GM10248 (cell line): ENCODE measurements at places on chromosomes 2 and 18.

- peak; percentile 47 for DNase-seq
Measured at GRCh38 chr2:177147093-177147694, 65.4 kb upstream of the HNRNPA3 start.

GRCh38 chr2:239790721-239791120 is 234.4 kb downstream of the NDUFA10 start:
- DNase-seq = no peak

DNA sequence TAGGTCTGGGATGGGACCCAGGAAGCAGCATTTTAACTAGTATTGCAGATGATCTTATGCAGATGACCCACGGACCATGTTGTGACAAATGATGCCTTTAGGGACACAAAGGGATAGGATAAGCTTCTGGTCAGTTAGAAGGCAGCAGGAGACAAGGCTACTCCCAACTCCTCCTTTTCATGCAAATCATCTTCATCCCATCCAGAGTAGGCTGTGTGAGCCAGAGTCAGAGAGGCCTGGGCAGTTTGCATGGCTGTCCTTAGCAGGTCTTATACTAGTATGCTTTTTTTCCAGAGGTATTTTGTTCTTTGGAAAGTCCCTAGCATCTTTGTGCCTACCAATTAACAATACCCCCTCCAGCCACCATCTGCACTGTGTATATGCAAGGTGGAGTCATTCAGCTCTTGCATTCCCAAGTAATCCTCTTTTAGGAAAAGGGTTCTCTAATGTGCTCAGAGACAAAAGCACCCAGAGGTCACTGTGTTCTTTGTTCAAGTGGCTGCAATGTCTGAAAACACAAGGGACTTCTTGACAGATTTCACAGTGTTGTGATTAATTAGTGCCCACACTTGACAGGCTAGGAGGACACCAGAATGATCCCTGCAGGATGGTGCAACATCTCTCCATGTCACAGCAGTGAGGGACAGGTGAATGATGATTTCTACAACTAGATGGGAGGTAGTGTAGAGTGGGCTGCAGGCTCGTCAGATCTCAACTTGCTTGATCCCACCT is 225.8 kb downstream of the NCKAP5 start:
- no peak for DNase-seq

GRCh38 chr2:135786823-135787222 is 45.2 kb downstream of the UBXN4 start:
- no peak for DNase-seq

DNA sequence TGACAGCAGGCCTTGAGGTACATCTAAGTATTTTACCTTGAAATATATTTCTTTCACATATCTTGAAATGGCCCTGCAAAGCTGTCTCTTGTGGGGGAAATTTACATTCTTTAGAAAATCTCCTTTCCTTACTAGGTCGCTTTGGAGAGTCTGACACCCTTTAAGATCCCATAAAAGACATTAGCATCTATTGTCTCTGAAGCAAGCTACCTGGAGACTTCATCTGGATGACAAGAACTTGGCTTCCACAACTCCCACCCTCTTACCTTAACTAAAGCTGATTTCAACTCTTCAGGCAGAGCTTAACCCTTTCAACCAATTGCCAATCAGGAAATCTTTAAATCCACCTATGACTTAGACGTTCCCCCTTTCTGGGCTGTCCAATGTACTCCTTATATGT is 219.3 kb downstream of the PIEZO2 start:
- DNase-seq = no peak

- DNase-seq = no peak
Measured at GRCh38 chr2:11004199-11004598, 92.5 kb downstream of the KCNF1 start.

- no peak for DNase-seq
Measured at GRCh38 chr2:10650761-10651160, 39.0 kb downstream of the NOL10 start.

DNA sequence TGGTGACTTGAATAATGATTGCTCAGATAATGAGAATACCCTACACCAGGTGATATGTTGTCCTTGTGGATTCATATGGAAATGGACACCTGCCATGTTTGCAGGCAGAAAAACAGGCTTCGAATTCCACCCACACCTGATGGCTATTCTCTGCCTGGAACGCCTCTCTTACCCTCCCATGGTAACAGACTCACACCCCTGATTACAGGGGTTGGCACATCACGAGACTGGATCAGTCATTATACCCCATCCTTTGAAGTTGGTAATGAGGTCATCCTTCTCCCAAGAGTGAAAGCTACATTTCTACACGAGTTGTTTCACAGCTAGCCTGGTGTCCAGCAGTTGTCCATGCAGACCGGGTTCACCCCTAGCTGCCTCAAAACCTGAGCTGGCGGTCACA is 71.4 kb upstream of the MBOAT2 start:
- no peak for DNase-seq

GRCh38 chr2:197516393-197516761 is 511 bp downstream of the MOB4 start:
- DNase-seq = peak; percentile 26

- no peak for DNase-seq
Measured at GRCh38 chr2:20099780-20100179, 48.4 kb upstream of the LAPTM4A start.

DNA sequence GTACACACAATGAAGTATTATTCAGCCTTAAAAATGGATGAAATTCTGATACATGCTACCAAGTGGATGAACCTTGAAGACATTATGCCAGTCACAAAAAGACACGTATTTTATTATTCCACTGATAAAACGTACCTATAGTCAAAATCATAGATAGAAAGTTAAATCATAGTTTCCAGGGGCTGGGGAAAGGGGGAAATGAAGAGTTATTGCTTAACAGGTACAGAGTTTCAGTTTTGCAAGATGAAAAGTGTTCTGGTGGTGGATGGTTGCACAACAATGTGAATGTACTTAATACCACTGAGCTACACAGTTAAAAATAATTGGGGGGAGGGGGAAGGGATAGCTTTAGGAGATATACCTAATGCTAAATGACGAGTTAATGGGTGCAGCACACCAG is 279.0 kb upstream of the STON1 start:
- DNase-seq = no peak

DNA sequence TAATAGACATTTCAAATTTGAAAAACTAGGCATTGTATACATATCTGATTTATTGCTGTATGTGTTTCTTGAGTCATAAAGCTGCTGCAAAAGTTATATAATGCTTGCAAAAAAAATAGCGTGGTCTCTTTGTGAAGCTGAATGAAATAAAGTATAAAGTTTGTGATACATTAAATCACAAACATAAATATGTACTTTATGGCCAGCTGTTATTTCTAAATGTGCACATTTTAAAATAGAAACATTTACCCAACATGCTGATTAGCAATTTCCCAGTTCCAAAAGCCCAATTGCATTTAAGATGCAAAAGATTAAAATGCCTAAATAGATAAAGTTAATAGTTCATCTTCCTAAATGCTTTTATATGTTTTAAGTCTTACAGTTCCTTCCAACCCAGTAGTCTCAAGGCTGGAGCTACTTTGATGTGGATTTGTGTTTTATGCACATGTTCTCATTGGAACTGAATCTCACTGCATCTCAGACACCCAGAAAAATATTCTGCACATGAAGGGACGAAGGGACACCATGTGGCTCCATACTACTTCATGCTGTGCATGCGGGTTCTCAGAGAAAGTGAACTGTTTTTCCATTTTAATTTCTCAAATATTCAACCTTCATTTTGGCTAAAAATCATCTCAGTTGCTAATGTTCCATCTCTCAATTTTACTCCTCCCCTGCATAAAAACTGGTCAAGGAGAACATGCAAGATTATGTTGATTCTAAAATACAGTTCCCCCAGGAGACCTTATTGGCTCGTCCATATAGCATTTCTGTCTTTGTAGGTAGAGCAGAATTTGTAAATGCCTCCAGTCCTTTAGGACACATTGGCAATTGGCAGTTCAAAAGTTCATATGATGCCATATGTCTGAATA is 304.6 kb downstream of the MTX2 start:
- no peak for DNase-seq

- DNase-seq = no peak
Measured at GRCh38 chr2:99450199-99450598, 39.6 kb downstream of the REV1 start.

DNA sequence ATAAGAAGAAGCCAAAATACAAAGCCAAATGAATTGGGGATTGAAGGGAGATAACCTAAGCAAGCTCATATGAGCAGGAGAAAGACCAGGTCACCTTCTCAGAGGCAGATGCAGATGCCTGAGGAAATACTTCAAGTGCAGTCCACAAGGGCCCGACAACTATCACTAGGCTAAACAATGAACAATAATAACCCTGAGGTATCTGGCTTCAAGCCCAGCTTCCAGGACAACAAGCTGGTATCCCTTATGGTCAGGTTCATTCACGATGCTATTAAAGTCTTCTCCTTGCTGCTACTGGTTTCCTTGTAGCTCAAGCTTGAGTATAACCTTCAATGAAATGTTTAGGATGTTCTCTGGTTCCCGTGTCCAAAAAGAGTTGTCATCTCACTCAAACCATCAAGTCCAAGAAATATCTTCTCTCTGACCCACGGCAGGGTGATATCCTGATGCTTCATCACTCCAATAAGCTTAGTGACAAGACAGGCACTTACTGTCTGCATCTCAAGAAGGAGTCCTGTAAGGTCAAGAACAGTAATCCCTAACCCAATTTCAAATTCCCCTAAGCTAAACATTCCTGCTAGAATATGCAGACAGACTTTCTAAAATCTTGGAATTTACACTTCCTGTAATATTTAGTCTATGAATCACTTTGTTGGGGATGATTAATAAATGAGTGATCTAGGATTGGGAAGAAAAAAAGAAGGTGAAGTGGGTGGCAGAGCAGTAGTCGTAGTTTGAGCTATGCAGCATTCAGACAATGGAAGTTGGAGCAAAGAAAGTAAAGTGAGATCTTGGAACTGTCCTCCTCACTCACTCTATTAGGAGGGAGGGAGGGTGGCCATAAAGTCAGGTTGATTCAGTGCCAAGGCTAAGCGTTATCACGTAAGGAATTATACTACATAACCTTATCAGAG is 33.1 kb downstream of the CHN1 start:
- DNase-seq = no peak

- peak; percentile 72 for DNase-seq
Measured at GRCh38 chr2:102251042-102251848, 60.1 kb upstream of the IL1RL1 start.

GRCh38 chr2:174004905-174005605 is 39.9 kb upstream of the SP3 start:
- DNase-seq = peak; percentile 42

GRCh38 chr2:73337828-73338227 is 44.5 kb upstream of the EGR4 start:
- DNase-seq = no peak

- no peak for DNase-seq
Measured at GRCh38 chr2:179393481-179393880, 128.8 kb upstream of the SESTD1 start.

- peak; percentile 44 for DNase-seq
Measured at GRCh38 chr2:216033403-216033802, 20.1 kb upstream of the MREG start.

GRCh38 chr2:27070653-27071276 is 689 bp downstream of the OST4 start:
- no peak for DNase-seq

DNA sequence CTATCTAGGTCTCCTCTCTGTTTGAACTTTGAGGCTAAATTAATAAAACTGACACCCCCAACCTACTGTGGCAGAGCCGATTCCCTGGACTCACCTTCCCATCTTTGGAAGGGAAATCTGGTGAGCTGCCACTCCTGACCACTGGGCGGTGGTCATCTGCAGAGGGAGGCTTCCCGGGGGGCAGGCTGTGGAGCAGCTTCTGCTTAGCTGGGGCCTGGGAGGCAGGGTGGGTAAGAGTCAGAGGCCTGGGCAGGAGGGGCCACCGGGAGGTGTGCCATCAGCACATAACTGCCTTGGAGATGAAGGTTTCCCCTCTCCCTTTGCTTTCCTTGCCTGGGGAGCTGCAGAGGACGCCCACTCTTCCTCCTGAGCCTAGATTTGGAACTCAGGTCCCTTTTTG is 2.3 kb upstream of the NPPC start:
- DNase-seq = peak; percentile 13

DNA sequence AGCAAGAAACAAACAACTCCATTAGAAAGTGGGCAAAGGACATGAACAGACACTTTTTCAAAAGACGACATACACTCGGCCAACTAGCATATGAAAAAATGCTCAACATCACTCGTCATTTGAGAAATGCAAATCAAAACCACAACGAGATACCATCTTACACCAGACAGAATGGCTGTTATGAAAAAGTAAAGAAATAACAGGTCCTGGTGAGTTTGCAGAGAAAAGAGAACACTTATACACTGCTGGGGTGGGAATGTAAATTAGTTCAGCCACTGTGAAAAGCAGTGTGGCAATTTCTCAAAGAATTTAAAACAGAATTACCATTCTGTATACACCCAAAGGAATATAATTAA is 130.5 kb downstream of the PLCL1 start:
- DNase-seq = no peak

DNA sequence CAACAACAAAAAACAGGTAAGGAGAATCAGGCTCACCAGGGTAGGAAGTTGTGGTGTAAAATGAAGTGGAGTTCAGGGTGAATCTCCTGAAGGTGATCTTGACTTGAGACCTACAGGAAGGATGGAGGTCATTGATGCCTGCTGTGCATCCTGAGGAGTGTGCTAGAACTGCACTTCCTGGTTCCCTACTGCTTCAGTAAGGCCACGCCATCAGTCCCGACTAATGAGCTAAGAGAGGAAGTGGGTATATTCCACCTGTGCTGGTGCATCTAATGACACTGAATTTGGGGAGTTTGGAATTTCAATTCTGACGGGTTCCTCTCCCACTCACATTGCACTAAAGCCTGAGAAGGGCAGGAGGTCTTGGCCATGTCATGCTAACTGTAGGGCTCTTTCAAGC is 349.3 kb upstream of the SLC14A2 start:
- DNase-seq = no peak

DNA sequence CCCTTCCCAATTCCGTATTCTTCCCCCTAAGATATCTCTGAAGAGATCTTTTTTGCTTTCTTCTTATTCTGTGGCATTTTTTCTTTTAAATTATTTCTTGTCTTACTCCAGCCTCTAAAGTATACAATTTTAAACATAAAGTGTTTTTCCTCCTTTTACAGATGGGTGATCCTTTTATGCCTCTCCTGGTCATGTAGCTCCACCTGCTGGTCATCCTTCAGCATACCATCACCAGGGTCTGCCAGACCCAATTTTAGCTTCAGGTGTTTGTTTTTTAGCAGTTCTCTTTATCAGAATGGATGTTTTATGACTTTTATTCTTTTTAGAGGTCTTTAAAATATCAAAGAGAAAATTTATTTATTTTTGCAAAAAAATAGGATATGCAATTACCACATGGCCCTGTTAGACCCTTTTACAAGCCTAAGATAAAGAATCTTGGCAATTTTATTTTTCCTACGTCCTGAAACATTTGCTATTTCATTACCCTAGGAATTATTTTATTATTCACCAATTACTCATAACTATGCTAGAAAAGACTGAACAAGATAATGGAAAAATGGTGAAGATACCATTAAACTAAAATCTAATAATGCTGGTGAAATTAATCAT is 55.5 kb downstream of the PIGN start:
- peak; percentile 50 for DNase-seq
